ENCODE measurements at places on chromosomes 1 and 21.
A peak's percentile ranks its signal among the peaks of the same experiment; 100 is the strongest.

DNA sequence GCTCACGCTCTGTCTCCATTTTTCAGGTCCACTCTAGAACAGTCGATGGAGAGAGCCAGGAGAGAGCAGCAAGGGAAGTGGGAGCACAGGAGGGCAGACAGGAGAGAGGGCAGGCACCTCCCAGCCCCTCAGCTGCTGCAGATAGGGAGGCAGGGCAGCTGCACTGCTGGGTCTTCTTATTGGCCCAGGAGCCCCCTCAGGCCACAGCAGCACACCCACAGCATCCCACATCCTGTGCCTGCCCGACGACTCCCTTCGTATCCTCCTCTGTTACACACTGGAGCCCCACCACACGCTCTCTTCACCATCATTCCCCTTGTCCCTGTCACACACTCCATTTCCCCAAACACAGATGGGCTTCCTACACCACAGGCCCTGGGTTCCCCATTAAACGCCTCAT lies 13.7 kb upstream of the ARTN start:
- H3K36me3 ChIP-seq = peaks cover 17% of the 10 kb centered on the region
- H3K27me3 ChIP-seq = peaks cover under 1% of the 10 kb centered on the region
- peak overlapping the region; percentile 52 for H3K27ac ChIP-seq
- H3K4me3 ChIP-seq = no peak overlapping the region
- no peak for DNase-seq

DNA sequence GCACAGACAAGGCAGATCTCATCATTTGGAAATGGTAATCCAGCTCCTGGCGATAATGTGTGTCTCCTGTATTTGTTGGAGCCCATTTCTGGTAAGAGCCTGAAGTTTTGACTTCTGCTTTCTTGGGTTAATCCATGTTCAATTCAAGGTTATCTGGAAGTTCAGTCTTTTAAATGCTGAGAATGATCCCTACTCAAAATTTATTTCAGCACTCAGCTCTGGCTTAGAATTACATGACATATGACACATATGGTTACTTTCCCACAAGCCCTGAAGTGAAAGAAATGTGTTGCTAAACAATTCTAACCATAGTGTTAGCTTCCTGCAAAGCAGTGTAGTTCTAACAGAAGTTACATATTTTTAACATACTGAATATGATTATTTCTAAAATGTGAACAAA lies 2.7 kb downstream of the PTGFR start:
- H3K27me3 ChIP-seq = peaks cover 70% of the 10 kb centered on the region
- H3K4me1 ChIP-seq = peaks cover 15% of the 10 kb centered on the region
- H3K4me3 ChIP-seq = no peak overlapping the region
- no peaks in the 10 kb centered on the region for H3K36me3 ChIP-seq

DNA sequence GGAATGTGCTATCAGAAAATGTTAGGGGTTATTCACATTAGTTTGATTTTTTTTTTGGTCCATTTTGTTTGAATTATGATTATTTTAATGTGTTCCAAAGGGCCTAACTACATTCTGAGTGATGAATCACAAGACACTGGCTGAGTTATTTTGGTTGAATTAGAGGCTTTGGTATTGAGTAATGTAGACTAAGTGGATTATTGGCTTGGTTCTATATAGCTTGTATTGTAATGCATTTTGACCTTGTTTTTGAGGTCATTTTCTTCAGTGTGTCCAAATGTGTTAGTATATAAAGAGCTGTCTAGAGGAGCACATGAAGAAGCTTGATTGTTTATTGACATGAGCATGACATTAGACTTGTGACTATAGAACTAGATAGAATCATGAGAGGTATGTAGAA lies 3.4 kb downstream of the ZNF326 start:
- H3K27me3 ChIP-seq = no peaks in the 10 kb centered on the region
- H3K4me3 ChIP-seq = peak overlapping the region; percentile 98
- DNase-seq = no peak

DNA sequence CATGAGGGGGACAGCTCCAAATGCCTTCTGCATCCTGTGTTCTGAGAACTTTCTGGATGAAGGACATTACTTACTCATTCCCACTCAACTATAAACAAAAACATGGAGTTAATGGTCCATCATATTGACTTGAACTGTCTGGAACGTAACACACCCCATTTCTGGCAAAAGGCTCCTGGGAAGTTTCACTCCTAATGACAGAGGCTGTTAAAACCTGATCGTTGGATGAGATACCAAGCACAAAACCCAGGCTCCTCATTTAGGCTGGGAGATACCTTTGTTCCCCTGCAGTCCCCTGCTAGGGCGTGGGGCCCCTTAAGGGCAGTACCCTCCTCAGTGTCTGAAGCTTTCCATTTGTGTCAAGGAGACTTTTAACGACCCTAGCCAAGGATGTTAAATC lies 78.9 kb downstream of the RHOU start:
- no peak for DNase-seq
- no peak overlapping the region for H3K4me3 ChIP-seq
- H3K27ac ChIP-seq = peak overlapping the region; percentile 64
- no peaks in the 10 kb centered on the region for H3K27me3 ChIP-seq
- peaks cover 71% of the 10 kb centered on the region for H3K4me1 ChIP-seq

GRCh38 chr1:163069655-163070277 lies 605 bp downstream of the RGS4 start:
- H3K27me3 ChIP-seq = peaks cover 8% of the 10 kb centered on the region
- peaks cover 24% of the 10 kb centered on the region for H3K36me3 ChIP-seq
- peaks cover 77% of the 10 kb centered on the region for H3K4me1 ChIP-seq
- no peak for DNase-seq

Data from nephron progenitor cell (in vitro differentiated cells).